Activated CD4-positive, alpha-beta T cell treated with anti-CD3 and anti-CD28 coated beads for 36 hours (primary cell): ENCODE measurements at places on chromosomes 12 and 14.

DNA sequence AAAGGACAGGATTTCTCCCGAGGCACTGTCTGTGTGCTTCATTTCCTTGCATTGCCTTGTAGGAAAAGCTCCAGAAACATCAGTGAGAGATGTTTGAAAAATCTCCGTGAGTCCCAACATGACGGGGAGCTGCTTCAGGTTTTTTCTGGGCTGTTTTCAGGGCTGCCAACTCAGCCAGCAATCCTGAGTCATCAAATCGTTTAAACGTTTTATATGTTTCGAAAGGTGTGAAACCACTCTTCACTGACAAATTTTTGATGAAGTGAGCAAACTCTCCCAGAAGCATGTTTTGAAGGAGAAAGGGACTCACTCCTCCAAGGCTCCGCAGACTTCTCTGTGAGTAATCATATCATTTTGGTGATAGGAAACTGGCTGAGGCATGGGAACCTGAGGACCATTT, 240.5 kb downstream of the TMEM132C start:
- DNase-seq: no peak

DNA sequence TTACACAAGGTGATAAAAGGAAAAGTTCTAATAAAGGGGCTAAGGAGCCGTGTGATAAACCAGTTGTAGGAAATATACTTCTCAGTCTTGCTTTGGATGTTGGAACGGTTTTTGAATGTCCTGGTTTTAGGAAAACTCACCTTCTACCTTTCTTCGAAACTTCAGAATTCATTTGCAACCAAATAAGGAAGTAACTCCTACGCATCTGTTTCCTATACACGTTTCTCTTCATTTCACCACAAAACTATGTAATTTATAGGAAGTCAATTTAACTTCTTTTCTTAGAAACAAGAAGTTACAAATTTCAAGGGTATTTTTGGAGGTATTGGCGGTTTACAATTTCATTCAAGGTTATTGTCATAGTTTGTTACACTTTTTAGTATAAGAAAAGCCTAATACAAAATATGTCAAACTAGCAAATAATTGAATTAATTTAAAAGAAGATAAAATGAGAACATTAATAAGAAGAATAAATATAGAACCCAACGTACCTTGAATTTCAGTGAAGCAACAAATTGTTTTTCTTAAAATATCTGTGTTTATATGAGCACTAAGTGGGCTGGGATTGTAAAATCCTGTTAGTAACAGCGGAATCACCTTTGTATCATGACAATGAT, 33.2 kb upstream of the CD69 start:
- DNase-seq: no peak

DNA sequence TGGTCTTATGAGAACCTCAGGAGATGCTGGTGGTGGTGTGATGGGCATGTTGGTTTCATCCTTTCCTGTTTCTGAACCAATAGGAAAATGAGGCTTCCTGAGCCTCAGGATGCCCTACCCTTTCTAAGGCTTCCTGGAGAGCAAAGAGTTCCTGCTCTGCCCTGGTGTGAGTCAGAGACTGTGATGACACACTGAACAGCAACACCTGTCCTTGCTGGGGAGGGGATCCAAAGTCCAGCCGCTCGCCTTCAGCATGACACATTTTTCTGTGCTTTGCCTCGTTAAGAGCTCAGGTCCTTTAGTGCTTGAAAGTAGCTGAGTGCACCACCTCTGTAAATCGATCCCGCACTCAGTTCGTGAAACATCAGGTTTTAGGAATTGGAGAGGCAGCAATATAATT, 116.0 kb downstream of the CACNA1C start:
- no peak for DNase-seq

DNA sequence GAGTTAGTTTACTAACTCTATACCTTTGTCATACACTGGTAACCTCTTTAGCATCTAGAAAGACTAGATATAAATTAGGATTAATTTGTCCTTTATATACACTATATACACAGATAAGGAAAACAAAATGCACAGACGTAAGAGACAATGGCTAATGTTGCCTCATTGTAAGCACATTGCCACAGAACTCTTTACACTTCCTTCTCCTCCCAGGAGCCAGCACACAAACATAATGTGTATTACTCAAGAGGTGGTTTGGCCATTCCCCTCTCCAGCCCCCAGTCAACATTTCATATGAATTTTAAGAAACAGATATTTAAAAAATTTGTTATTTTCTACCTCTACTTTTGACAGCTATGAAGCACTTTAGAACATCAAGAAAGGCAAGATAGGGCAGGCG, 131.4 kb upstream of the OR4E1 start:
- no peak for DNase-seq

DNA sequence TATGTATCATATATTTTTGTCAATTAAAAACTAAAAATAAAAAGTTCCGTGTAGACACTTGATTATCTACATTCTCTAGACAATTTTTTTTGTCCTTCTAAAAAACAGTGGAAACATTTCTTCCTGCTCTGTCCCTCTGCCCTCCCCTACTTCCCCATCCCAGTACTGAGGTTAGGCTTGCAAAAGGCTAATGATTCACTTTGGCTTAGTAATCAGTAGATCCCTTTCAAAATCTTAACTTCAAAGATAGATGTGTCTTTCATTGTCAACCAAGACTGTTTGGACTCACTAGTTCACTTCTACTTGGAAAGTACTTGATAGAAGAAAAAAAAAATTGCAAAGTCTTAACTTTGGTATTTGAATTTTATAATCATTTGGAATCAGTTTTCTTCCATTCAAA, 3.8 kb downstream of the SETD3 start:
- DNase-seq: no peak

DNA sequence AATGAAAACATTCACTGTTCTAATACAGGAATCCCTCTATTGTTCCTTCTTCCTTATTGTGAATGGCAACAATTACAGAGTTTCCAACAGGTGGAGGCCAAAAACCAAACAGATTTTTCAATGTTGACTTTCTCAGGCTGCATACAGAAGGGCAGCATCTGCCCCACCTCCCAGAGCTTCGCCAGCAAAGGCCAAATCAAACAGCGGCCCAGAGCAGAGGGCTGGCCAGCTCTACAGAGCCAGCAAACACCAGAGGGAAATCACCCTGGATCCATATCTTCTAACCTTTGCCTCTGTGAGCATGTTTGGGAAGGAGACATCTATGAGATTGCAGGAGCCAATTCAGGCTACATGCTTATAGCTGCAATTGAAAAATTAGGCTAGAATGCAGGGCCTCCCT, 4.4 kb upstream of the CRACR2A start:
- no peak for DNase-seq

- no peak for DNase-seq
Observed at GRCh38 chr14:22517117-22517720, 71.8 kb downstream of the DAD1 start.

DNA sequence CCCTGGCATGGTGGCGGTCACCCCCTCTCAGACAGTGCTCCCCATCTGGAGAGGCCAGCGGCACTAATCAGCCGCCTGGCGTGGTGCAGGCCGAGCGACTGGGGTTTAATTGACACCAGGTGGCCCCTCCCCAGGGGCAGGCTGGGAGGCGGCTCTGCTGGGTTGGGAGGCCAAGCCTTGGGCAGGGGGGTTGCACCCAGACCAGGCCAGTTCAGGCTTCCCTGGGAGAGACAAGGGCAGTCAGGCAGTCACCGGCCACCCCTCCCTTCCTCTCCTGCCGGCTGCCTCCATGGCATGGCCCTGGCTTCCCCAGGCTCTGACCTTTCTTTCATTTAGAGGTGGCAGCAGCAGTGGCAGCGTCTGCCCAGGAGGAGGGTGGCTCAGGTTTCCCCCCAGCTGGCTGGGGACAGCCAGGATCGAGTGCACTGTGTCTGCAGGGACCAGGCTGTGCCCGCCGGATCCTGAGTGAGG, 78.1 kb upstream of the NOS1 start:
- DNase-seq: no peak

- DNase-seq: peak; percentile 70
Observed at GRCh38 chr14:92531106-92531873, 17.7 kb downstream of the RIN3 start.

DNA sequence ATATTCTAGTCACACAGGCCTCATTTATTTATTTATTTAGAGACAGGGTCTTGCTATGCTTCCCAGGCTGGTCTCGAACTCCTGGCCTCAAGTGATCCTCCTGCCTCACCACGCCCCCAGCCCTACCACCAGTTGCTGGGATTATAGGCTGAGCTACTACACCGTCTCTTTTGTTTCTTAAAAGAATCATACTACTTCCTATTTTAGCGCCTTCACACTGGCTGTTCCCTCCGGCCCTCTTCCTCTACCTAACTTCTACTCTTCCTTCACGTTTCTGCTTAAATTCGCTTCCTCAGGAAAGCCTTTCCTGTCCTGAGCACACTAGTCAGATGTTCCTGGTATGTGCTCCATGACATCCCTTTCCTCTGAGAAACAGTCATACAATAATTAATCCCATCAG, 6.4 kb upstream of the MRPL42 start:
- DNase-seq: no peak

DNA sequence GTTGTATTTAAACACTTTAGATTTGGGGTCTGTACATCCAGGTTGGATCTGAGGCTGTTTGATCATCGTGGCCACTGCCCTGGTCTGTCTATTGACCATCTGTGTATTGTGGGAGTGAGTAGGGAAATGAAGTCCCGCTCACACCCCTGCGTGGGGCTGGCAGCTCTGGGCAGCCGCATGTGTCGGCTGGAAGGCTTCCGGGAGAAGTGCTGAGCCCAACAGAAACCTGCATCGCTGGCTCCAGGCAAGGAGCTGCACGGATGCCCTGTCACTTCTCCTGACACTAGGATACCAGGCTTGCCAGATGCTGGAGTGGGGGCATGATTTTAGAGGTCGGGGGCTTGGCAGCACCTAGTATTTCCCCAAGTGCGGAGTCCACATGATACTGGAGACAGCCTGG, 93.6 kb downstream of the PHETA1 start:
- DNase-seq: no peak

DNA sequence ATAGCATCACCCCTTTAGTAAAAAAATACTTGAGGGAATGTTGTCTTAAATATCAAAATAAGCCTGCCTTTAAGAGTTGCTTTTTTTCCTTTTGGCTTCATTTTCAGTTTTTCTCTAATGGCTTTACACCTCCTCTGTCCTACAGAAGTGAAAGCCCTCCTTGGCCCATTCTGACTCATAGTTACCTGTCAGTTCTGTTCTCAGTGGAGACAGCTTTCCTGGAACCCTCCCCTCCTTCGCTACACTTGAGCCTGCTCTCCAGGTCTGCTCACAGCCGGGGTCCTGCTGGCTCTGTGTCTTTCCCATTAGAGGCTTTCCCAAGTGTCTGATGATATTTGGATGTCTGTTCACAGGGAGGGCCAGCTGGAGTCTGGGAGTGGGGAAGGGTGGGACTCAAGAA, 84.0 kb downstream of the PELI2 start:
- DNase-seq: peak; percentile 21

- DNase-seq: no peak
Observed at GRCh38 chr12:75444429-75445136, 36.0 kb upstream of the GLIPR1 start.

DNA sequence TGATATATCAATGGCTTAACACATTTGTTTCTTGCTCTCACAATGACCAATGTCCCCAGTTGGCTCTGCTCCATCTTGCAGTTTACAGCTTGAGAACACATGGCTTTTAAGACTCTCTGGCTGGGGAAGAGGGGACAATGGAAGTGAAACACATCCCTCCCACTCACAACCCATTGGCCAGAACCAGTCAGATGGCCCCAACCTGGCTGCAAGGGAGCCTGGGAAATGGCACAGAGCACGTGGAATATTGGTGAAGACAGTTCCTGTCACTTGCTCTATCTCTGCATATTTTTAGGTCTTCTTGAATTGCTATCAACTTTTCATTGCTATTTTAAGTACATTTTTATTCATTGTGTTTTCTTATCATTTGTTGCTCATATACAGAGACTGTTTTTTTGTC, 345.4 kb downstream of the MED13L start:
- DNase-seq: no peak

- DNase-seq: no peak
Observed at GRCh38 chr14:104572024-104572626, 7.4 kb upstream of the C14orf180 start.

GRCh38 chr12:109466821-109467220, 10.3 kb downstream of the KCTD10 start:
- no peak for DNase-seq

- DNase-seq: no peak
Observed at GRCh38 chr14:61409782-61410181, 88.4 kb downstream of the PRKCH start.

DNA sequence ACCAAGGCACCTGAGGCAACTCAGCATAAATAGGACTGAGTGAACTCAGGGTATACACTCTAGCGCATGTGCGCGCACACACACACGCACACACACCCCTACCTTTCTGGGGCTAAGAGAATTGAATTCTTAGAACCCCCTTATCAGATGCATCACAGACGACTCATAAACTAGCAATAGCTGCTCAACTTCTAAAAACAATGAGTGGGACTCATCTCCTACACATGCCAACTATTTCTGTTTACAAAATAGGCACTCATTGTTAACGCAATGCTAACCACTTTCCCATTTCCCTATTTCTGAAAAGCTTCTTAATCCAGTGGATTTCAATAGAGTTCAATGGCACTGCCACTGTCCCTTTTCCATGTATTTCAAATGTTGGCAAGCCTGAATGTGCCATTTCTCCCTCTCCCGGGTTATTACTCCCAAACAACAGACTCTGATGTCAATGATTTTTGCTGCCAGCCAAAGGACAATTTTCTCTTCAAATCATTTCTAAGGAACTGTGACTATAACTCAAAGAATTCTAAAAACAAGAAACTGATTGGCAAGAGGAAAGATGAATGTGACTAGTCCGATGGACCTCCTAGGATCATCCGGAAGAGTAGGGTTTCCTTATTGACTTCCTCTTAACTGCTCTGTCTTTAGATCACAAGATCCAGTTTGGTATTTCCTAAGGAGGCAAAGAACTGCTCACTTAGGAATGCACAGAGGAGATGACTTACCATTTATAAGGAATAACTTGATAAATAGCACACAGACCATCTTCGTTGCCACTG, 48.8 kb downstream of the SLC38A1 start:
- peak; percentile 70 for DNase-seq

DNA sequence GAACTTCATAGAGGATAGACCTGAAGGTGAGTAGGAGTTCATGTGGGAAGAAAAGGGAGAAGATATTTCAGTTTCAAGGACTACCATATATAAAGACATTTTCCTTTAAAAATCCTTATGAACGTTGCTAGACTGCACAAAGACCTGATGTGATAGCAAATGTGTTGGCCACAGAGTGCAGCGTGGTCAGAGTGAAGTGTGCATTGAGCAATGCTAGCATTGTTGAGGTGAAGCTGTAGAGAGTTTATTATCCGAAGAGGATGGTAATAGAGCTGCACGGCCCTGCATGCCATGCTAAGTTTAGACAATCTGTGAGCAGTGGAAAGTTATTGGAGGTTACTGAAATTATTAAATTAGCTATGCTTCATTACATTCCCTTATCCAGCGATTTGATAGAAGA, 413.0 kb downstream of the CCDC91 start:
- DNase-seq: no peak

GRCh38 chr12:15417691-15418090, 95.4 kb downstream of the PTPRO start:
- no peak for DNase-seq
